ENCODE measurements at places on chromosomes 3 and 15. TPM values are rescaled to one million over a fixed set of nuclear protein-coding genes. Genes with fewer than 3 reads are reported as not detected.

The B3GNT5 gene
- total RNA-seq, result 6.7 TPM

The TUSC7 gene
- not detected for total RNA-seq

The NDN gene
- total RNA-seq, result not detected

The GNAT1 gene
- not detected for total RNA-seq

The SI gene
- 0.20 TPM for total RNA-seq

The ARMC8 gene
- total RNA-seq, result 21.7 TPM

GRCh38 chr3:57538465-57538864 lies 5.7 kb downstream of the DNAH12 start:
- no peak for DNase-seq

DNA sequence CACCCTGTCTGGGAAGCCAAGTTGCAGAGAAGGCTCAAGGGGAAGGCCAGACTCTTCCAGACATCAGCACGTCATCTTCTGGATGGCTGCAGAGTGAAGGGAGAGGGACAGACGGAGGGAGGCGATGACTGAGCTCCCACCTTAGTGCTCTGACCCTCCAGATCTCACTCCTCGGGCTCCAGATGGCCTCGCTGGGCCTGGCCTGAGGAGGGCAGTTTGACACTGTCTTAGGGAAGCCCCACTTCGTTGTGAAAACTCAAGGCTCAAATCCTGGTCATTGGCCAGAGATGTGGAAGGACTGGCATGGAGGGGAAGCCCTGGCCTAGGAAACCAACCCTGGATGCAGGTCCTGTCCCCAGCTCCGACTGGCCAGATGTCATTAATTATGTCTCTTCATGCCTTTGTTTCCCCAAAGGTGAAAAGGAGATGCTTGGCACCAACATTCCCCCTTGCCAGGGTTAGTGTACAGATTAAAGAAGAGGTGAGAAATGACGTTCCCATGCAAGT lies 70.4 kb downstream of the ADCY5 start:
- no peak for DNase-seq

- no peak for DNase-seq
Measured at GRCh38 chr3:58266577-58266976, 29.0 kb downstream of the ABHD6 start.

DNA sequence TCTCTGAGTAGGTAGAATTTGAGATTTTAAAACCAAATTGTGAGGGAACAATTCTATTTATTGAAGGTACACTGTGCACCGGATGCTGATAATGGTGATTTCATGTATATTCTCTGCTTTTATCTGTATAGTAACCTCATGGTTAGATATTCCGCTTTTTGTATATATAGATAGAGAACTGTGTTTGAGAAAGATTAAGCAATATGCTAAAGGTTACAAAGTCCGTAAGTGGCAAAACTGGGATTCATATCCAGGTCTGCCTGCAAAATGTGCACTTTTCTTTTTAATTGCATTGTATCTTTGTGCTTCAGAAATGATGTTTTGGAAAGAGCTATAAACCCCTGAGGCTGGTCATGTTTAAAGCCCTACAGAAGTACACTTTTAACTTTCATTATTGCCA lies 635.4 kb upstream of the NECTIN3 start:
- no peak for DNase-seq

GRCh38 chr3:161894657-161895056 lies 398.0 kb downstream of the OTOL1 start:
- no peak for DNase-seq

DNA sequence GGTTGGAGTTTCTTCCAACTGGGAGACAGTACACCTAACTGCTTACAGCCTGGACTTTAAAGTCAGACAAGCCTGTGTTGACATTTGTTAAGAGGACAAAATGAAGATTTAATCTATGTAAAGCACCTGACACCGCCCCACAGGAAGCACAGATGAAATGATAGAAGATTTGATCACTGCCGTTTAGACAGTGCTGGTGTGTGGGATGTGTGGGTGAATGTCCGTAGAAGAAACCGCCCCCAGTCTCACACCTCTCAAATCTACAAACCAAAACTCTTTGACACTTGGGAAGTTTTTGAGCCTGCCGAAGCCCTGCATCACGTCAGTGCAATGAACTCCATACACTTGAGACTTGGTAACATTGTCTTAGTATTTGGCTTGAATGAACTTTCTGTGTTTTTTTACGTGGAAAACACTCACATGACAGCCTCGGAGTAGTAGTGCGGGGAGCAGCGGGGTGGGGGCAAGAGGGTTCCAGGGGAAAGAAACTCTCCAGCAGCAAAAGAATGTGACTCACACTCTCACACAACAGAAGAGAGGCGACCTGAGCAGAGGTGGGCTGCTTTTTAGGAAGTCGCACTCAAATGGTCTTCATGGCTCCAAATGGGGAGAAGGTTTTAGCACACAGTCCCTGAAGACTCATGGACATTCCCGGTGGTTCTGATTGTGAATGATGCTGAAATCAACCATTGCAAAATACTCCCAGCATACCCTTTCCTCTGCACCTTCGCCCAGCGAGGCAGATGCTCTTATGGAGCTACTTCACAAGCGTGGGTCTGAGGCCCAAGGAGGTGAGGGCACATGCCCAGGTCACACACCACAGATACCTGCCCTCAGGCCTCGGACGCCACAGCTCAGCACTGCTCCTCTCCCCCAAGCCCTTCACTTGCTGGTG lies 79.2 kb downstream of the SRGAP3 start:
- DNase-seq, result no peak

- no peak for DNase-seq
Measured at GRCh38 chr3:105775368-105775767, 93.4 kb downstream of the CBLB start.

- DNase-seq, result no peak
Measured at GRCh38 chr15:61655881-61656280, 404.4 kb downstream of the VPS13C start.

DNA sequence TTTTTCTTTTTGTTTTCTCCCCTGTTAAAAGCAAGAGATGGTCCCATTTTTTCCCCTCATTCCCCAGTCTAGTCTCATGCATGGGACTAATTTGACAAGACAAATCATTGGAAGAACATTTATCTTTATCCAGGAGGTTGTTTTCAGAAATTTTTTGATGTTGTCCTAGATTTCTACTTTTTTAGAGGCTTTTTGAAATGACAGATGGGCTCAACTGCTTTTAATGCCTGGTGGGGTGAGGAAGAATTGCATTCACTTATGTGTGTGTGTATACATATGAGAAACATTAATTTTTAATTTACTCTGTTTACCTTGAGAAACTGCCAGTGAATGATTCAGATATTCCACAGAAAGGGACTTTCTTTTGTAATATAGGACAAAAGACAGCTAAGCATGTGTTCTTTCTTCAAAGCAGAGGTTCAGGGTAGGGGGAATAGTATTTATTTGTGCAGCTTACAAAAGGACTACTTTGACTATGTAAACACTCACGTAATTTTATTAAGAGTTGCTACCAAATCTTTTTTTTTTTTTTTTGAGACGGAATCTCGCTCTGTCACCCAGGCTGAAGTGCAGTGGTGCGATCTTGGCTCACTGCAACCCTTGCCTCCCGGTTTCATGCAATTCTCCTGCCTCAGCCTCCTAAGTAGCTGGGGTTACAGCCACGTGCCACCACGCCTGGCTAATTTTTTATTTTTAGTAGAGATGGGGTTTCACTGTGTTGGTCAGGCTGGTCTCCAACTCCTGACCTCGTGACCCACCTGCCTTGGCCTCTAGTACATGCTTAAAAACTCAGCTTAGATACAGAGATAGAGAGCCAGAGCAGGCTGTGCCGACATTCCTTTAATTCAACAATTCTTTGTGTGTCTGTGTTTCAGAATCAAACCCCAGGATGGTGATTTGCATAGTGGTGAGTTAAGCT lies 130.1 kb upstream of the RARB start:
- DNase-seq, result no peak

DNA sequence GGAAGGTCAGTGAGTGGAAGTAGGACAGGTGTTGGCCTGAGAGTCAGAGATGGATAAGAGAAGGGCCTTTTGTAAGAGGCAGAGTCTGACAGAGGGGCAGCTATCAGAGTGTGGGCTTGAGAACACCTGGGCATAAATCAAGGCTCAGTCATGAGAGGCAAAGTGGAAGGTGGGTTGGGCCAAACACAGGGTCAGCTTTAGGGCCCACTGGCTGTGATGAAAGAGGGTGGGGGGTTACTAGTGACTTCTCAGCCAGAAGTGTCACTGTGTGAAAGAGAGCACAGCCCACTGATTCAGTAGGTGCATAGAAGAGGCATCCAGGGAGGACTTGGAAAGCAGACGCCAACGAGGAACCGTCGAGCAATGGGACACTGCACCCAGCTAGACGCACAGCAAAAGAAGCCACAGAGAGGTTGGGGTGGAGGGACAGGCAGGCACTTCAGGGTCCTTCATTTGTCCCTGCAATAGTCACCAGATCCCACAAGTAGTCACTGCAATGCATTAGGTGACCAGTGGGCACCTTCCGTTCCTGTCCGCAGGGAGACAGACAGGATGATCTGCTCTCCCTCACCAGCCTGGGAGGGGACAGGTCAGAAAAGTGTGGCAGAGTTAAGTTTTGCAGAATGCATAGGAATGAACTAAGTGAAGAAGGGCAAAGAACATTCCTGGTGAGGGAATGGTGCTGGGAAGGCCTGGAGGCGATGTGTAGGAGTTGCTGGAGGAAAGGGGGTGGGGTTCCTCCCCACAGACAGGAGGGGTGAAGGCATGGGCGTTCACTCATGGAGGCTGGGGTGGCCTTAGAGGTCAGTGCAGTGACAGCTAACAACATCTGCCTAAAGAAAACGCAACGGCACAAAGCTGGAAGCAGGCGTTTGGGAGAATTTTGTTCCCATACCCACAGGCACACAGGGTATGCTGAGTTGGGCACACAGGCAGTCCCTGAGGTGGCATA lies 36.3 kb downstream of the MESD start:
- no peak for DNase-seq
